ENCODE measurements at places on chromosomes 3 and 15.
A peak's percentile ranks its signal among the peaks of the same experiment; 100 is the strongest.

- DNase-seq: no peak
Measured at GRCh38 chr3:170914212-170914611, 5.8 kb upstream of the EIF5A2 start.

DNA sequence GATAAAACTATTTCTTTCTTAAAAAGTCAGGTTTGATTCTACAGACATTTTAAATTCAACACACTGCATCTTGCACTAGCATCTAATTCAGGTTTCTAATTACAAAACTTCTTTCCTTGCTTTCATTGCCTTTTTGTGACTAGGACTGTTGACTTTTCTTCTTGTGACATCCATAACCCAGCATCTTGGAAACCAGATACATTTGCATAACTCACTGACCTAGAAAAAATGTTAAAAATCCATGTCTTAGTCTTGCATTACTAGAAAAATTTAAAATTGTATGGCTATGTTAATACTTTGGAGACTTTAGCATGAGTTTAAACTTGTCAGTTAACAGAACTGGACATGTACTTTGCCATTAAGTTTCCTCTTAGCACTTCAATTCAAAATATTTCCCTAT is 72.7 kb downstream of the DTWD1 start:
- DNase-seq: no peak

DNA sequence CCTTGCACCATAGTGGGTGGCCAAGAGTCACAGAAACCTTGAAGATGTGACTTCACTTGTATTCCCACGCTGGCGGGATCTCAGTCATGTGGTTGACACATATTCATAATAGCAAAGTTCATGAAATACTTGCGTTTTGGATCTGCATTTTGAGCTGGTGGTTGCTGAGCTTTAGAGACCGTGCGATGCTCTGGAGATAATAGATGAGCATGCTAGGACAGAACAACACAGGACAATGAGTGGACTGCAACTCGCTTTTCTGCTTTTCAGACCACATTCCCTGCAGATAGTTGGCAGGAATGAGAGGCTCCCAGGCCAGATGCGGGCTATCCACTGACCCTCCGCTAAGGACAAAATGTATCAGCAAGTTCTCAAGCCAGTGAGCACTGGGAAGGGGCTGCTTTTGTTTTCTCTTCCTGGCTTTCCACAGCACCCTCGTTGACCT is 13.8 kb upstream of the STARD5 start:
- DNase-seq: no peak

DNA sequence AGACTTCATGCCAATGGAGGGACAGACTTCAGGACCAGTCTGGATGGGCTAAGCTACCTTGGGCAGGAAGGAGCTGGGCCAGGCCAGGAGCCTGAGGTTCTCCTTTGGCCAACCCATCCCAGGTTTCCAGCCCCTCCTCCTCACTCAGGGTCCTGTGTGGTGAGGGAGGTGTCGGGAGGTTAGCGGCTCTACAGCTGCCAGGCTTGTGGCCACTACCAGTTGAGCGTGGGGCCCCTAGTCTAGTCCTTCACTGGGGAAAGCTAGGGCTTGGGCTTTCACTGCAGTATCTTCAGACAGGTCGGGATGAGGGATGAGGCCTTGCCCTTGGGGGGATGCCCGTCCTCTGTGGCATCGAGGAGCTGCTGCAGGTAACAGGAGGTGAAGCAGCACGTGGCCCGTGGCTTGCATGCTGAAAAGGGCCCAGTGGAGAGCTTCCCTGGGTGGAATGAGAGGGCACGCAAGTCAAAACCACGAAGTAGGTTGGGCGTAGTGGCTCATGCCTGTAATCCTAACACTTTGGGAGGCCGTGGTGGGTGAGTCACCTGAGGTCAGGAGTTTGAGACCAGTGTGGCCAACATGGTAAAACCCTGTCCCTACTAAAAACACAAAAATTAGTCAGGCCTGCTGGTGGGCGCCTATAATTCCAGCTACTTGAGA is 8.5 kb upstream of the FANCD2 start:
- no peak for DNase-seq

- DNase-seq: no peak
Measured at GRCh38 chr3:61669203-61669602, 107.8 kb downstream of the PTPRG start.

DNA sequence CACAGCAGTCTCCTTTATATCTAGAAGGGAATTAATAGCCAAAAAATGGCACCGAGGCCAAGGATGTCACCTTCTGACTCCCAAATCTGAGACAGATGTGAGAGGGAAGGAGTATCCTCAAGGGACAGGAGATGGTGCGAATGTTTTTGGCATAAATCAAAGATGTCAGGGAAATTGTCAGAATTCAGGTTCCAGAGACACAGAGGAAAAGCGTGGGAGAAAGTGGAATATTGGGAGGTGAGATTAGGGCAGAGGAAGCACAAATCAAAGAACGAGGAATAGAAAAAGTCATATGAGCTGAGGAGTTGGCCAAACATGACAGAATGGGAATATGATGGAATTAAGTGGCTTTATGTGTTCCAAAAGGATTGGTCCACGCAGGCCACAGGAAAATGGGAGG is 6.0 kb downstream of the CCR5AS start:
- no peak for DNase-seq

DNA sequence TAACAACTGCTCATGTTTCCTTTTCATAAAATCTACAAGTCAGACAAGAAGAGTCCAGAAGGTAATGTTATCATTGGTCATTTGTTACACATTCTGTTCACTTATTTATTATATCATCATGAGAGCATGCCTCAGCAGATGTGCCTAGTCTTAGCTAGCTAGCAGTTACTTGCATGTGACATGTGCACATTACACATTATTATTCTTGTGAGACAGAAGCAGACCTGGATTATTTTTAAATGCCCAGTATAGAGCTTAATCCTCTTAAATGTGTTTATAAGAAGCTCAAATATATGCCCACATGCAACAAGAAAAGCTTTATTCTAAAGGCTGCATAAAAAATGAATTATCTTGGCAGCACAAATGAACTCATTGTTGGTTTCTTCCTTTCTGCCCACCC is 12.6 kb downstream of the YEATS2 start:
- DNase-seq: no peak

DNA sequence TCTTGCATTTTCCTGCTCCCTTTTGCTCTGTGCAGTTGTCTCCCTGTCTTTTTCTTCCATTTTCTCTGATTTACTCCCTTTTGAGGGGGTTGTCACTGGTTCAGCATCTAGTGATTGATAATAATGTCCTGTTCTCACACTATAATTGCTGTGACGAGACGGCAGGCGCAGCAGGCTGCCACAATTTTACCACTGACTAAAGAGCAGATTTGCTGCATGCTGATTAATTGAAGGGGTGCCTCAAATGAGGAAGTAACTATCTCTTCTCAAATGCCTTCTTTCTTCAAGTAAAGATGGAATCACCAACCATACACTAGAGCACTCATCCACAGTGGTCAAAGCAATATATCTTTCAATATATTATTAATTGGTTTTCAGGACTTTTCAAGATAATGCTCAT is 219.3 kb downstream of the CBLB start:
- DNase-seq: peak; percentile 2

DNA sequence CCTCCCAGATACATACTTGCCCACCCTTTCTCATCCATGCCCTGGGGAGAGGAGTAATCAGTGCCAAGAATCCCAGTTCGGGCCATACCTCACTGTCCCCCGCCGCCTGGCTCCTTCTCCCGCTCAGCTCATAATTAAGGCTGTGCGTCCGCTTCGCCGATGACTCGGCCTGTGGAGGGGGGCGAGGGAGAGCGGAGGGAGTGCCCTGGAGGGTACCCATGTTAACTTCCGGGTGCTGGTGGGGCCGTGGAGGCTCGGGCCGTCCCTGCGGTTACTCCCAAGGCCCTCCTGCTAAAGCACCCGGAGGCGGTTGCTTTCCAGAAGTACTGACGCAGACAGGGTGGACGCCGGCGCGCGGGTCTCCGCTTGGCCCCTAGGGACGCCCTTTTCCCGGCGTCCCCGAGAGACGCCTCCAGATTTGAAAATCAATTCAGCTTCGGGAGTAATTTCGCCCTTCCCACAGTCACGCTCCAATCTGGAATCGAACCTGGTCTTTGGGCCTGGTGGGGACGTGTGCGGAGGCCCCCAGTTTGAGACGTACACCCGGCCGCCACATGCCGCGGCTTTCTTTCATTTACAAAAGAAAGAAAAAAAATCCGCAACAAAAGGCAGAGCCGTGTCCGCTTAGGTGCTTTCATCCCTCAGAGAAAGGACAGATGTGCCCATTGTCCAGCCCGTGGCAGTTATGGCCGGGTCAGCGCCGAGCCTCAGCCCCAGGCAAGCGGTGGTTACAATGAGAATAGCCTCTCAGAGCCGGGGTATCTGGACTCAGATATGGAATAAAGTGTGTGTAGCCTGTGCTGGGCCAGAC is 1.0 kb upstream of the ONECUT1 start:
- DNase-seq: no peak

DNA sequence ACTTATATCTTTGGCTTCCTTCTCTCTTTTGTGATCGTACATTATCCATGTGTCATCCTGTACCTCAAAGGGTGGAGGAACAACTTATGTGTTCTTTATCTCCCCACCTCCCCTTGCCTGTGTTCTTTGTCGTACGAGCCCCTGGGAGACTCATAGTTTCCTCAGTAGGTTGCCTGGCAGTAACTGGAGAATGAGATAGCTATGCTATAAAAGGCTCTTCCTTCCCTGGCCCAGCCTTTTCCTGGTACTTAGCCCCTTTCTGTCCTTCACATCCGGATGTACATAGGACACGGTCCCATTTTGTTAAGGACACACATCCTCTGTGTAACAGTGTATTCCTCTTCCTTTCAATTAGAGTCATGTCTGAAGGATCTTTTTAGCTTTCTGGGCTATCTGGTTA is 32.1 kb downstream of the PLCL2 start:
- DNase-seq: no peak

- peak; percentile 91 for DNase-seq
Measured at GRCh38 chr3:152376351-152377183, 107.8 kb downstream of the MBNL1 start.

DNA sequence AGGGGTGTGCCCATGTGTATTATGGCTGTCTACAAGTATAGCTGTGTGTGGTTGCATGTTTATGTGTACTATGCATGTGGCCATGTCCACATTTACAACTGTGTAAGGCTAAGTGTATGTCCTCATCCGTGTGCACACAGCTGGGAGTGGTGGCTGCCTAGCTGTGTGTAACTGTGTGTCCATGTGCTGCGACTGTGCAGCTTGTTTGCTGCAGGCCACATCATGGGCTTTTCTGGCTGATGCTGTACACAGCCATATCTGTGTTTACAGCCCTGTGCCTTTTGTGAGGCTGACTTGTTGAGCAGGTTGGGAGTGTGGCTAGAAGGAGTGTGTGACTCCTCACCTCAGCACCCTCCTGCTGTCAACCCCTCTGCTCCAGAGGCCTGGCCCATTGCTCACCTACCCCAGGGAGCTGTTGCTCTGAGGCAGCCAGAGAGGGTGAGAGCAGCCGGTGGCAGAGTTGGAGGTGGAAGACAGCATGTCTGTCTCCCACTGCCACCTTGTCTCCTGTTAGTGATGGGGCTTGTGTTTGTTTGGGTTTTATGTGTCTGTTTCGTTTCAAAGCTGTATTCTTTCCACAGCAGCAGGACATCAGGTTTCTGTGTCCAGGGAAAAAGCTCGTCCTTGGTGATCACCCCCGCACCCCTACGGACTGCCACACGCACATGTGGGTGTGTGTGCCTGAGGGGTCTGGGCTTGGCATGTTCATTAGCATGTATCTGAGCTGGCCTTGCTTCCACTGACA is 1.4 kb upstream of the GRM2 start:
- DNase-seq: no peak

DNA sequence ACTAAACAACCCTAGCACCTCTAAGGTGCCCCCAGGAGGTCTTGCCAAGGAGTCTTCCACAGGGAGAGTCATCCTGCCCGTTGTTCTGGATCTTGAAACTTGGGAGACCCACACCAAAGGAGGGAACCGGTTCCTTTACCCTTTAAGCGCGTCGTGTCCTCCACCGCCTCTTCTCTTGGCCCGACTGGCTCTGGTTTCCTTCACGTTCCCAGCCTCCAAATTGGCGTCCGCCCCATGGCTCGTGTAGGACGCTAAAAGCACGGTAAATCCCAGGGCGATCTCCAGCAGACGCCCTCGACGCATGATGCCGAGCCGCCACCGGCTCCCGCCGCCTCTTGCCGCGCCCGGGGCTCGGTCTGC is 1.1 kb downstream of the FBN1 start:
- no peak for DNase-seq

GRCh38 chr3:45647148-45647619 is 42.0 kb upstream of the SACM1L start:
- peak; percentile 94 for DNase-seq

DNA sequence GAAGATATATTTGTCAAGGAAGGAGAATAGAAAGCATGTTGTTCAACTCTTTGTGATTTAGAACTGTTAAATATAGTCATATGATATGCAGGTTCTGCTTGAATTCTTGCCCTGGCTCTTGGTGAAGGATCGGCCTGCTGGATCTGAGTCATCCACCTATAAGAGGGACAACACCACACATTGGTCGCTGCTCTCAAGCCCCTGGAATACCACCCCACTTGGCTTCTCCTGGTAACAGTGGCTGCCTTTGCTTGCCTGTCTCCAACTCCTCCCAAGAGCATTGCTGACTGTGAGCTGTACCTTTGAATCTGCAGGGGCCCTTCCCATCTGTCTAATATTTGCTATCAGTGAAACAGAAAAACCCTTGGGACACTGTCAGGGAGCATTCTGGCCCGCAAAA is 78.9 kb upstream of the DGKG start:
- no peak for DNase-seq

DNA sequence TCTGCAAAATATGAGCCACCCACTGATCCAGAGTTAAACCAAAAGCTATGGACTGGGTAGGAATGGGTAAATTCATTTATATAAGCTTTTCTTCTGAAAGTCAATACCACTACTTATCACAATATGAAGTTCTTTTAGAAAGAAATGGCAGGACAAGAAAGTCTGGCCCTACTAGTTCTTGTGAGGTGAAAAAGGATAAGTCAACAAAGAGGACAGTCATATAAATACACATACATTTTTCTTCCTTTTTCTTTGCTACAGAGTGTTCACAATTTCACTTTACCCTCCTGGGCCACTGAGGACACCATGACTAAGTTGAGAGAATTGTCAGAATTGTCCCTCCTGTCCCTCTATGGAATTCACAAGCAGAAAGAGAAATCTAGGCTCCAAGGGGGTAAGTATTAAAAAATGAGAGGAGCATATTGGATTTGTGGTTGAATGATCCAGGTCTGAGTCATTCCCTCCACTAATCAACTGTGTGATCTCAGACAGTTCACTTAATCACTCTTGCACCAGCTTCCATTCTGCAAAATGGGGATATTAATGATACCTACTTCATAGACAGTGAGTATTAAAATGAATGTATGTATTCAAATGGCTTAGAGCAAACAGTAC is 27.6 kb downstream of the ACP3 start:
- no peak for DNase-seq

DNA sequence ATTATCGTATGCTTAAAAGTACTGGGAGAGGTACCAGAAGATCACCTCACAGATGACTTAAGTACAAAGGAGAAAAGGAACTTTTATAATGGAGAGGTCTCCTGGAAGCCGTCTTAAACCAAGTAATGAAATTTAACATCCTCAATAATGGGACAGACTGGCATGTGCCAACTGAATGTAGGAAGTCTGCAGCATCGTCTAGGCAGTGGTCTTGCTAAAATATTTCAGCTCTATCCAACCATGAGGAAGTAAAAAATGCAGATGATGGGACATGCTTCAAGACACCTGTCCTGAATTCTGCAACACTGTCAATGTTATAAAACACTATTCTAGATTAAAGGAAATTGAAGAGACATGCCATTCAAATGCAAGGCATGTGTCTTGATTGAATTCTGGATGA is 458.8 kb upstream of the TPRG1 start:
- DNase-seq: no peak
